ENCODE measurements at places on chromosomes 7 and 10.

GRCh38 chr7:81473236-81473635 is 296.6 kb downstream of the HGF start:
- DNase-seq, result no peak

DNA sequence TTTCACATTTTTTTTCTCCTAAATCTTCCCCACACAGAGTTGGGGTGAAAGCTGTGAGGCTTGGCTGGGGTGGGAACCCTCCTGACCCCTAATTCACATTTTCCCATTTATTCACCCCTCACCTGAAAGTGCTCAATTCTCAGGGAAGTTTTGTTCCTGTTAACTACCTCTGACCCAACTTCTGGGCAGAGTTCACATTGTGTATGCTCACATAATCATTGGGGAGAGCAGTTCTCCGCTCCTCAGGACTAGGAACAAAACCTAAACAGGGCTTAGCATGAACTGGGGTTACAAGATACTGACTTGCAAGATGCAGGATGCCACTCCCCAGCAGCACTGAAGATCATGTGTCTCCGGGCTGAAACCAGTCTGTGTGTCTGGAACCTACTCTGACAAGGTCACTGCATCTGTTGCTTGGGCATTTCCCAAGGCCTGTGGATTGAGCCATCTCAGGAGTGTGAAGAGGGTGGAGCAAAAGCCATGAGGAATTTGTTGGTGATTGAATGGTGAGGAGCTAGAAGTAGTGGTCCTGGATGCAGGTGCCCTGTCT is 258.1 kb upstream of the IGFBP3 start:
- no peak for DNase-seq

DNA sequence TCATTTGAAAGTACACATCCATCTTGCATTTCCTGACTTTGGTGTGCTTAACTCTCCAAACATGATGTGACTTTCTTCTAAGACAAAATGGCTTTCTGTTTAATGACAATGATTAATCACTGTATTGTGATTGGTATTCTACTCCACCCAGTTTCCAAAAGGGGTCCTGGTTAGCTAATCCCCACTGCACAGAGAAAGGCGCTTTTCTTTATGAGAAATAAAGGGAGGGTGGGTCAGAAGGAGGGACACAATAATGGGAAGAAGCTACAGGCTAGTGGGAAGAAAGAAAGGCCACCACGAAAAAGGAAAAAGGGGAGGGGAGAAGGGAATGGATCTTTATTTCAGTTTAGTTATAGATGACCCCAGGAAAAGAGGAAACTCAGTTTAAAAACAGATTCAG is 69.2 kb downstream of the PRTFDC1 start:
- DNase-seq, result no peak

GRCh38 chr10:103333934-103334520 is 16.9 kb downstream of the PCGF6 start:
- no peak for DNase-seq

DNA sequence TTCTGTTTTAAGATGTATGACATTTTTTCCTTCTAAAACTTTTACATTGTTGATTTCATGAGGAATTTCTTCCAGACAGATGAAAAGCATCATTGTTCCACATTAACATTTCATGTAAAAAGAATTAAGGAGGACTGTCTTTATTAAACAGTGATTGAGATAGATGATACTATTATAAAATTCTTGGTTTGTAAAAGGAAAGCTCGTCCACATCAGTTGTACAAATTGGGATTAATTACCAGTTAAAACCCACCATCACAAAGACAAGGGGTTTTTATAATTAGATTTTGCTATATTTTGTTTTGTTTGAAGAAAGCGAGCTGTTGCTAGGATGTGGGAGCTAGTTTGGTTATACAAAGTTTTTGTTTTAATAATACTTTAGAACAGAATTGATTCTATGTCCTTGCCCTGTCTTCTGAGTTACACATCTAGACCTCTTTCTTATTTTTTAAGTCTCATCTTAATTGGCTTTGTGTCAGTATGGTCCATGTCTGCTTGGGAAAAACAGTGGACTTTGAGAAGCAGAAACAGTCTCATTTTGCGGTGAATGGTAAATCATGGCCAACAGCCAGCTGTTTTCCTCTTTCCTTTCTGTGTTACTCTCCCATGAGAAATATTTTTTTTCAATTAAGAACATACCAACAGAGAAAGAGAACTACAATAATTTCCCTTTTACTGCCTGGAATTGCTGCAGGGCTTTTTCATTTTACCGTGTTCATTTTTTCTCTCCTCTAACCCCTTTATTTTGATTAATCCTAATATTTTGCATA is 3.2 kb downstream of the TES start:
- DNase-seq, result no peak

- no peak for DNase-seq
These were observed 225.0 kb downstream of the CALN1 start for GRCh38 chr7:72187179-72187578.

DNA sequence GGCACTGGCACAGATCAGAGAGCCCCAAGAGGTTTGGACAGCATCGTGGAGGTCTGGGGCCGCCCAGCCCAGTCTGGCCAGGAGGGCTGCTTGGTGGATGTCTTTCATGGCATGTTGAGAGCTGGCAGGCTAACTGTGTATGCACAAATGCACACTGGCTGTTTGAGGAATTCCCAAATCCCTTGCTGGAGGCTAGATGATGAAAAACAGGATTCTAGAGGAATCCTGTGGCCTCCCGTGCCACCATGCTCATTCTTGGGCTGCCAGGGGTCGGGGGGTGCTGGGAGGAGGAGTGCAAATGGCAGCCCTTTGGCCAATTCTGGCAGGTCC is 26.5 kb downstream of the LEP start:
- no peak for DNase-seq

- no peak for DNase-seq
These were observed 73.0 kb downstream of the MICU1 start for GRCh38 chr10:72552857-72553256.

- no peak for DNase-seq
These were observed 113.2 kb downstream of the CDK6 start for GRCh38 chr7:92723205-92723604.

DNA sequence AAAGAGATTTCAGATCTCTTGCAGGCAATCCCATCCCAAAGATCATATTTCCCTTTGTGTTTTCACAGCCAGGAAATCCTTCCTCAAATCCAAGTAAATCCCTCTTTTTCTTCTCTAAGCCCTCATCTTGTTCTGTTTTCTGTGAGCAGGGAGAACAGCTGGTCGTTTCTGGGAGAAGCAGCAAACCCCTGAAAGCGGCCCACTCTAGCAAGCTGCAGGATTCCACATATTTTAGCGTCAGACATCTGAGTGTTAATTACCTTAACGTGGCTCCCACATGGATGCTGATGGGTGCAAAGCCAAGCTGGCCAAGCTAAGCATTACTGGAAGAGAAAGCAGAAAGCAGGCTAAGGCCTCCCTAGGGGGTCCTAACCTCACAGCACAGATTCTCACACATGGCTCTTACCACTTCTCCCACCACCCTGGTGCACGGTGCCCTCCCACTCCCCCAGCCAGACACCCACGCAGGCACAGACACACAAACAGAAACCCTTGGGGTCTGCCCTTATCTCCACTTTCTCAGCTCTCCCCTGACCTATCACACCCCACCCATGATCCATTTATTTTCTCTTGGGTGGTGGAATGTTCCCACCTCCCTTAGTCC is 551.0 kb upstream of the AUTS2 start:
- no peak for DNase-seq

DNA sequence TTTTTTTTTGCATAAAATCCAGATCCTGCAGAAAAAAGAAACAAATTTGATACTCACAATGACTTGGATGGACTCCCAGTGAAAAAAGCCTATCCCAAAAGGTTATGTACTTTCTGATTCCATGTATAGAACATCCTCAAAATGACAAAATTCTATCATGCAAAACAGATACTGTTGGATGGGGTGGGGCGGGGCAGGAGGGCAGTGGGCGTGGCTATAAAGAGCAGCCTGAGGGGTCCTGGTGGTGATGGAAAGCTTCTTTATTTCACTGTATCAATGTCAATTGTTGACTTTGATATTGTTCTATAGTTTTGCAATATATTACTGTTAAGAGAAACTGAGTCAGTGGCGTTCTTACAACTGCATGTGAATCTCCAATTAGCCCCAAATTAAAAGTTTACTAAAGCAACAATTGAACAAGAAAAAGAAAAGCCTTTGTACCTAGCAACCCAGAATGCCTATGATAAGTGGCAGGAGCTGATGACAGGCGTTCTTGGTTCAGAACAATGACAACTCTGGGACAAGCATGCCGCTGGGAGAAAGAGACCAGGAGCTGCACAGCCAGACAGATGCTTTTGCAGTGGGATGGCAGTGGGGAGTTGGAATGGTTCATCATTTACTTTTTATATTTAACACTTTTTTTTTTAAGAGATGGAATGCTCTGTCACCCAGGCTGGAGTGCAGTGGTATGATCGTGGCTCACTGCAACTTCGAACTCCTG is 101.9 kb downstream of the LHPP start:
- DNase-seq, result no peak

GRCh38 chr7:1288996-1289551 is 56.4 kb downstream of the UNCX start:
- no peak for DNase-seq

DNA sequence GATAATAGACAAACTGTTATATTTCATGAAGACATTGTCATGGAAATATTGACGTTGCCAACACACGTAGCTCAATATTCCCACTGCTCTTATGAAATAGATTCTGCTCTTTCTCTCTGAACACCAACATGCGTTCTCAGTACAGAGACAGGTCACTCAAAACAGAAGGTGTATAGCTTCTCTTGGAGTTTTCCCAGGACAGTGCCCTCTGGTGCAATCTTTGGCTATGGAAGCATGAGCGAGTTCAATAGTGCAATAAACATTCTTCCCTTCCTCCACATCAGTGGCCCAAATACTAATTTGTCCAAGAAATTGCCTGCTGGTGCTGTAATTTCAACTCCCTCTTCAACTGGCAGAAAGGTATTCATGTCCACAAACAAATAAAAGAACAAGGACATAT is 145.3 kb downstream of the MAGI2 start:
- DNase-seq, result no peak

DNA sequence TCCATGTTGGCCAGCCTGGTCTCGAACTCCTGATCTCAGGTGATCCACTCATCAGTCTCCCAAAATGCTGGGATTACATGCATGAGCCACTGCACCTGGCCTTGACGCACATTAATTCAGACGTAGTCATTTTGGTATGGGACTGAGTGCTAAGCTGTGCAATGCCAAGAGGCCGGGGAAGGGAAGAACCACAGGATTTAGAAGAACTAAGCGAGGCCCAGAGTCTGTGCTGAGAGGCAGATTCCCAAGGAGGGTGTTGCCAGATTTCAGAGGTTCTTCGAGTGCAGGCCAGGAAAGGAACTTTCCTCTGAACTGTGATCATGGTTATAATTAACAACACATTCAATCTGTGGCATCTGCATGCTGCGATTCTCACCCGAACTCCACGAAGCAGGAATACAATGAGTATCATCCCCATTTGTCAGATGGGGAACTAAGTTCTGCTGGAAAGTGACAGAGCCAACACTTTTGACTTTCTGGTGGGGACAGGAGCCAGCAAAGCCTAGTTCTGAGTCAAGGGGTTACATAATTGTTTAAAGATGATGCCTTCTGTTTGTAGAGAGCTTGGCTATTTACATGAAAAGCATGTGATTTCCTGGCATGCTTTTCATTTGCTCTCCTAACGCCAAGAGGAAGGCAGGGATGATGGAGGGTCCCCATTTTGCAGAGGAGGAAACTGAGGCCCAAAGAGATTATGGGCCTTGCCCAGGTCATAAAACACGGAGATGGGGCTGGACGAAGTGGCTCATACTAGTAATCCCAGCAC is 6.2 kb upstream of the ZAN start:
- no peak for DNase-seq

DNA sequence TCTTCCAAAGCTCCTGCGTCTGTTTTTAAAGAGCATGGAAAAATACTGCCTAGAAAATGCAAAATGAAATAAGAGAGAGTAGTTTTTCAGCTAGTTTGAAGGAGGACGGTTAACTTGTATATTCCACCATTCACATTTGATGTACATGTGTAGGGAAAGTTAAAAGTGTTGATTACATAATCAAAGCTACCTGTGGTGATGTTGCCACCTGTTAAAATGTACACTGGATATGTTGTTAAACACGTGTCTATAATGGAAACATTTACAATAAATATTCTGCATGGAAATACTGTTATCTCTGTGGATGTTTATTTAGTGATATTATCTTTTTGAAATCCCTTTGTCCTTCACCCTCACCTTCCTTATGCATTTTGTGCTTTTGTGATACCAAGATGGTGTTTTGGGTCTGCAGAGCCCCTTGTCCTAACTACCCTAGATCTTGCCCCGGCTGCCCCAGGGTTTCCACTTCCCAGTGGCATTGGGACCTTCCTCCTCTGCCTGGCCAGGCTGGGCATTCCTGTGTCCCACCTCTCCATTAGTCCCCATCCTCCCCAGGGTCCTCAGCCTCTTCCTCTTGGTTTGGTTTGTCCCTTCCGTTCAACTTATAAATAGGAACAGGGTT is 5.2 kb downstream of the IGFBP1 start:
- DNase-seq, result no peak

- DNase-seq, result no peak
These were observed 106.2 kb upstream of the AGK start for GRCh38 chr7:141444961-141445360.

- no peak for DNase-seq
These were observed 50.3 kb upstream of the SP4 start for GRCh38 chr7:21377545-21377944.

DNA sequence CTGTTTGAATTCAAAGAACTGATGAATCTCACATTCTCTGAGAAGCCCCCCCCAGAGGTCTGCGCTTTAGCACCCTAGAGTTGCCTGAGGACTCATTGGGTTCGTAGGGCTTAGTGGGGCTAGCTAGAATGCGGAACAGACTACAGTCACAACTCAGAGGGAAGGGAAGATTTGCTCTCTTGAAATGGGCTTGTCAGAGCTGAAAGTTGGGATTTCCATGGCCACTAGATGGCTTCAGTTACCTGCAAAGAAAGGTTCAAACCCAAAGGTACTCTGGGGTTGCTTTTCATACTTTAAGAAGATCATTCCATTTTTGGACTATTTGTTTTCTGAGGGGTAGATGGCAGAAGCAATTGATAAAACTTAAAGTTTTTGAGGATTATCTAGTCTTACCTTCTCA is 205.0 kb downstream of the BBS9 start:
- DNase-seq, result no peak

DNA sequence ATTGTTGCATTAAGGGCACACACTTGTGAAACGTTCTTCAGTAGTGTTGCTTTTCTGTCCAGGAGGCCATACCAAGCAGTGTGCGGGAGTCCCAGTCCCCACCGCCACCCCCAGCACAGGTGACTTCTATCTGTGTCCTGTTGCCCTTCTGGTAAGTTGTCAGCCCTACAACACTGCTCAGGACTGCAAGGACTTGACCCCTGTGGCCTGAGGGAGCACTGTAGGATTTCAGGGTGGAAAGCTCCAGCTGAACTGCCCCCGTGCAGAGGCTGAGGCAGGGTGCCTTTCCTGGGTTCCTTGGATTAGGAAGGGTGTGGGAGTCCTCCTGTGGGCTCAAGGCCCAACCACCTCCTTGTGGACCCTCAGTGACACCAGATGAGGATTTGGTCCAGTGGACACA is 26.8 kb upstream of the ZNF488 start:
- no peak for DNase-seq

- DNase-seq, result no peak
These were observed at the start of gene SFRP5 for GRCh38 chr10:97771913-97772823. Gene SFRP5, minus strand, starts transcription at chr10:97771999. Its CDS starts 166 bp downstream, at chr10:97771833.
